Brain pericyte (primary cell): ENCODE measurements at places on chromosomes 5 and 9.

DNA sequence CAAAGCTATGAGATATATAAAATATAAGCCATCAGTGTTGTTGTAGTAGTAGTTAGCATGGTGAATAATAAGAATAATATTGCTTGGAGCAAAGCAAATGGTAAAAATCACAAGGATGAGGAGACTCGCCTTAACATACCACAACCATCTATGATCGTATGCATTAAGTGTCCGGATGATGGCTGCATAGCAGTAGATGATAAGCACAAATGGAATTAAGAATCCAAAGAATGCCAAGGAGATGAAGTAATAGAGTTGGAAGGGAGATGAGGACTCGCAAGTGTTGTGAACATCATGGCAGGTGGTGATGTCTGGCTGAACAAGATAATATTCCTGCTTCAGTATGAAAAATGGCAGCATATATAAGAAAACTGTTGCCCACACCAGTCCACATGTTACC lies 5.5 kb downstream of the F2RL2 start:
- no peak for DNase-seq

DNA sequence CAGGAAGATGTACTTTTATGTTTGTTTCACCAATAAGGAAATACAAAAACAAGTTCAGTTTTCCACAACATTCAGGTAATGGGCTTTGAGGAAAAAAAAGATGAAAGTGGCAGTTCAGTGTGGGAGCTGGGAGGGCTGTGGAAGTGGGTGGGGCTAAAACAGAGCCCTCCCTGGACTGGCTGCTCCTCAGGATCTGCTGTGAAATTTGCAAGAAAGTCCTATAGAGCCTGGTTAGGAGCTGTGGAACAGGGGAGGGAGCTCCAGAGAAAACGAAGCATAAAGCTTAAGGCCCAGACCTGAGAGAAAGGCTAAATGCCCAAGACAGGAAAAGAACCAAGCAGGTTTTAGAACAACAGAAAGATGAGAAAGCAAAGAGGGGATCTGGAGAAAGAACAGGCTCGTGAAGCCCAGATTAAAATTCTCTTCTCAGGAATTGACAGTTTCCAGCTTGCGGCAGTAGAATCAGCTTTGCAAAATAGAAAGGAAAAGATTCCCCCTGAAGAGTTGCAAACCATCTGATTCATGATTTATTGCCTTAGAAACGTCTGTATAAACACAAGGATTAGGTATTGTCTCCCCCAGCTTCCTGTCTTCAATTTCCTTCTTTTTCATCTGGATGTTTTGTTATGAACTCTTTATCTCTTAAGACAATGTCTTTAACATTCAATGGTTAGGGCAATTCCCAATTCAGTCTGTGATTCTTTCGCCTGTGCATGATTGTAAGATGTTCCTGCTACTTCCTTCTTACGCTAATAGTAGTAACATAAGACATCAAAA lies 26.3 kb upstream of the CRHBP start:
- no peak for DNase-seq

DNA sequence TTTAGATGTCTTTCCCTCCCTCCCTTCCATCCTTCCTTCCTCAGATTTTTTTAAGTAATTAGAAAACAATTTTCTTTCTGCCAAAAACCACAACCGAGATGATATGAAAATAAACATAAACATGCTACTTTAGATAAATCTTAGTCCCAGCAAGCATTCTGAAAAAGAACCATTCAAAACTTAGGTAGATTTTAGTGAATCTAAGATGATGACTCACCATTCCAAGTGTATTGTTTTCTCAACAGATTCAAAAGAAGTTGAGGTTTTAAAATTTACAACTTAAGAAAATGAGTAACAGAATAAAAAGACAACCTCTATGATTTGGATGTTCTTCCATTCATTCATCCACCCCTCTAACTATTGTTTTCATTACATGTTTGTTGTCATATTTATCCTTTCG lies 465.1 kb downstream of the PDE4D start:
- no peak for DNase-seq

- DNase-seq: no peak
These were observed 18.7 kb downstream of the INIP start for GRCh38 chr9:112699230-112699629.

- no peak for DNase-seq
These were observed 1172.5 kb downstream of the CDH12 start for GRCh38 chr5:21680641-21681040.

DNA sequence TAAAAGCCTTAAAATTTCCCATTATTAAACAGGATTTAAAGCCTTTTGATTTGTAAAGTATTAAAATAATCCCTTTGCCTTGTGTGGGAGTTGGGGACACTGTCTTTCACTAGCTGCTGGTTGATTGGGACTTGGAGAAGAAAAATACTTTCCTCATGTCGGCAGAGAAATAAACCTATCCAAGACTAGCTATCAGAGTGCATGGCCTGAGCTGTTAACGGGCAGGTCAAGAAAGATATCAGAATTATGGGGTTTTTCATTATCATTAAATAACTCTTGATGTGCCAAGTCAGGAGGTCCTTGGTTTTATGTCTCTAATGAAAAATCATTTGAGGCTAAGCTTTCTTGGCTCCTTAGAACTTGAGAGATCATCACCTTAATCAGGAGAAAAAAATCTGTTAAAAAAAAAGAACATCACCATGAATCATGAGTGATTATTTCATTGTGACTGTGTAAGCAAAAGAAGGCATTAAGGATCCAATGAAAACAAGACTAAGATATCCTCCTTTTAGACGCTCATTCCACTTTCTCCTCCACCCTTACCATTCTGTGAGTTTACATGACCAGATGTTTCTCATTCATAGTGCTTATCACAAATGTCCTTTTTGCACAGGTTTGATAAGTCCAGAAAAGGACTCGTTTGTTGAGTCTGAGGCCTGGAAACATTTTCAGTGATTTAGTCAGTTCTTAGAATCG lies 140.4 kb upstream of the EGFLAM start:
- DNase-seq: no peak

DNA sequence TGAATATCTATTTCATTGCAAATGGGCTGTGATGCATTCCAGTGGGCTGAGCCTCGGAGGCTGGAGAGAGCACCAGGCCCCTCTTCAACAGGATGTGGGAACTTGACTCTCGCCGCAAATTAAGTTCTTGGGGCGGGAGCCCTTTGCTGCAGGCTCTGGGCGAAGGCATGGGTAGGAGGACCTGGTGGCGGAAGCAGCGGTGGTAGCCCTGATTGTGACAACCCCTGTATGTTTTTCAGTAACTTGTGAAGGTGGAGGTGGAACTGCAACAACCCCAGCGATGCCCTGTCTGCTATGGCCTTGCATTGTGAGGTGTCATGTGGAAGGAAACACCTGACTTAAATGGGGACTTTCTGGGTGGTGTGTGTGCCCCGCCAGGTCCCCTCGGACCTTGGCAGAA lies 9.4 kb downstream of the FYB1 start:
- no peak for DNase-seq

- no peak for DNase-seq
These were observed 130.0 kb downstream of the PPP2R2B start for GRCh38 chr5:146748533-146748932.

DNA sequence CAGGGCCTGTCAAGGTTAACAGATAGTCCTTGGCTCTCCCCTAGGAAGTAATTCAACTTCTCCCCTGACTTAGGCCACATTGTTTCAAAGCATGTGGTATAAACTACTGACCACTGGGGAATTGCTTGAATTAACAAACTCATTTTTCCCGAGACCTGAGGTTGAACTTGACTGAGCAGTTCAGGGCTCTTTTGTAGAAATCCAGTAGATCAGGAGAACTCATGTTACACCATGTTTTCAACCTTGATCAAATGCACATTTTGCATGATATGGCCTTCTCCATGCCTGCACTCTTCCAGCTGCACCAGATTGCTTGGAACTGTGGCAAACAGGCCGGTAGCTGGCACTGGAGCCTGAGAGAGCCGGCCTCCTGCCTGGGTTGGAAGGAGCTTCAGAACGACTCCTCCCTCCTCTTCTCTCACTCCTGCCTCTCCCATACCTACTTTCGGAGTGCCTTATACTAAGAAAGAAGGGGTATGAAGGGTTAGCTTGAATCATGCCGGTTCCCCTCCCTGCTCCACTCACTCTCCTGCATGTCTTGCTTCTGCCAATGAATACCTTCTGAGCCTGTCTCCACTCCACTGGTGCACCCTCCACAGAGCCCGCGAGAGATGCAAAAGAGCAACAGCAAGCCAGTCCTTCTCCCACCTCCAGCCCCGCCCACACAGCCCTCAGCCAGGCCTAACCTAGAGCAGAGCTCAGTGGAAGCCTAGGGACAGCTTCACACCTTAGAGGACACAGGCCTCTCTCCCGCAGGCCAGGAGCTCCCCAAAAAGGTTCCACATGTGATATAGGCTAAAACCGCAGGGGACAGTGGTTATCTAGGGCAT lies 159.4 kb downstream of the MACROH2A1 start:
- peak; percentile 36 for DNase-seq

DNA sequence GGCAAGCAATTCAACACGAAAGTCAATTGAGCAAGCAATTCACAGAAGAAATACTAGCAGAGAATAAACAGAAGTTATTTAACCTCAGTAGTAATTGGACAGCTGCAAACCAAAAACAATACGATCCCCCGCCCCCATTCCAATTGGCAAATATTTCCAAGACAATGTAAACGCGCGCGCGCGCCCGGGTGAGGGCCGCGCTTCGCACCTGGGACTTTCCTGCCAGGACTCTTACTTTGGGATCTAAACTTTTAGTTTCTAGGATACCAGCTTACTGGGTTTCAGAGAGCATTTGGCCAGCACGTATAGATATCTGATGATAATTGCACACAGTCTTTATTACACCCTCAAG lies 8.6 kb downstream of the RUFY1 start:
- no peak for DNase-seq

GRCh38 chr5:133229931-133230664 lies 178.3 kb downstream of the HSPA4 start:
- no peak for DNase-seq

DNA sequence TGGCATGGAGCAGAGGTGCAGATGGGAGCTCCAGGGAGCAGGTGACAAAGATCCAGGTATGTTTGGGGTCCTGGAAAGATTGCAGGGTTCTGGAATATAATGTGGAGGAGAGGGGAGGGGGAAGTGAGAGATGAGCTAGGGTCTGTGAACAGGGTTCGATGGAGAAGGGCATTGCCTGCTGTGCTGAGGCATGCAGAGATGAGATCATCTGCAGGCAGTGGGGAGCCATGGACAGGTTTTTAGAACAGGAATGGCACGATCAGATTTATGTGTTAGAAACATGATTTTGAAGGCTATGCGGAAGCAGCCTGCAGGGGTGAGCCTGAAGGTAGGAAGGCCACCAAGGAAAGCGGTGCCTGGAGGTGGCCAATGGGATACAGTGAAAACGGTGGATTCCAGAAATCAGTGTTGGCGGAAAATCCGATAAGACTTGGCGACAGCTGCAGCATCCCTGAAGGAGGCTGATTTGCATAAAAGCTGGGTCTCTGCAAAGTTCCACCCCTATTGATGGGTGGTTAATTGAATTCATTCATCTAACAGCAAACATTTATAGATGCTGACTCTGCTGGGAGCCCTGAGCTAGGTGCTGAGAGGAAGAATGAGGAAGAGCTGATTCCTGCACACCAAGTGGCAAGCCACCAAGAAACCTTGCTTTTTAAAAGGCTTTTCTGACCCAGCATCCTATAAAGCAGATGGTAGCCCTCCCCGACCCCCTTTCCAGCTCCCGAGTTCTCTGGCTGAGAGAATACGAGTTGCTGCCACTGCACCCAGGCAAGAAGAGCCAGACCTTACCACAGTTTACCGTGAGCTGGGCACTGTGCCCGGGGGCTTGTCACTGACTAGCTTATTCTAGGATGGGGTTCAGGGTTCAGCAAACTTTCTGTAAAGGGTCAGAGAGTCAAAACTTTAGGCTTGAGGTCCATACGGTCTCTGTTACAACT lies 139.2 kb upstream of the SMIM23 start:
- DNase-seq: no peak

- no peak for DNase-seq
These were observed 324.8 kb downstream of the PRELID2 start for GRCh38 chr5:145510324-145510723.

DNA sequence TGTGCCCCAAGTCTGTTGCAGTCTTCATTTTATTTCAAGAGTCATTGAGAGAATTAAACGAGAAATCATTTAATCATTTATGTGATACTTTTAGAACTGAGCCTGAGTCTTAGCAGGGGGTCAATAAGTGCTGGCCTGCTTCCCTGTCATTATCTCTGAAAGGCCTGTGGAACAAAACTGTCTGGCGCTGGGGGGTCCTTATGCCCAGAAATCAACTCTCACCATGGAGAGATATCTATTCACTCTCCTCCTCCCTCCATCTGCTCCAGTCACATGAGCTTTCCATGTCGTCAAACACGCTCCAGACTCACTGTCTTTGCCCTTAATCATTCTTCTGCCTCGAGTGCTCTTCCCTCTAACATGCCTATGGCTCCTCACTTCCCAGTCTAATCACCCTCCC lies 136.8 kb downstream of the ESM1 start:
- DNase-seq: no peak

- DNase-seq: no peak
These were observed 1.3 kb downstream of the FGF10 start for GRCh38 chr5:44387921-44388320.

DNA sequence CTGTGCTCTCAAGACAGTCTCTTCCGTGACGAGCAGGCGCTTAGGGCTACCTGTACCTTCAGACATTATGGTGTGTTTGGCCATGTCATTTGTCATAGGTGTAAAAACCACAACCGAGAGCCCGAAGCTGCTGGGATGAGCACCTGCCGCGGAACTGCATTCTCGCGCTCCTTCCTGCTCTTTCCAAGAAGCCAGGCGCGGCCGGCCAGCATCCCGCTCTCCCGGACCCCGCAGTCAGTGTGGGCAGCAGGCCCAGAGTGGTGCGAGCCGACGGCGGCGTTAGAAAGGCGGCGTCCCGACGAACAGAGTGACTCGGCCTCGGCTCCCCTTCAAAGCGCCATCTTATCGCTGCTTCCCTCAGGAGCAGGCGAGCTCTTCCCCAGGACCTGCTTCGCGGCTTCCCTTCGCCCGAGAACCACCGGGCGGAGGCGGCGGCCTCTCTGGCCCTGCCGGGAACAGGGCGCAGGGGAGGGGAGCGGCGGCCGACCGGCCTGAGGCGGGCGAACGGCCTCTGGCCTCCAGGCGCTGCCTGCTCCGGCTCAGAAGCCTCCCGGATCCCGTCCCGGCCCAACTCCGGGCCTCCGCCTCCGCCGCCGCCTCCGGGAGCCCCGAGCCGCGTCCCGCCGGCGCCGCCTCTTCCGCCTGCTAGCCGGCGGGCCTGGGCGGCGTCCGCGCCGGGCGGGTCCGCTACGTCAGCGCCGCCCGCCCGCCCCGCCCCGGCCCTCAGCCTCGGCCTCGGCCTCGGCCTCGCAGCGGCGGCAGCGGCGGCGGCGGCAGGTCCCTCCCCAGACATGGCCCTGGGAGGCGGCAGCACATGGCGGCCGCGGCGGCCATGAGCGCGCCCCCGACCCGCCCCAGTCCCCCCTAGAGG lies at the start of gene FAM120A:
Gene FAM120A, plus strand, starts transcription at position 741 of the 871 bp plus-strand sequence. CDS start 231 bp downstream, outside the sequence.
- DNase-seq: peak; percentile 30

GRCh38 chr5:144983101-144983500 lies 812.4 kb downstream of the KCTD16 start:
- no peak for DNase-seq

- peak; percentile 37 for DNase-seq
These were observed 41.3 kb downstream of the PFDN1 start for GRCh38 chr5:140261403-140262171.

DNA sequence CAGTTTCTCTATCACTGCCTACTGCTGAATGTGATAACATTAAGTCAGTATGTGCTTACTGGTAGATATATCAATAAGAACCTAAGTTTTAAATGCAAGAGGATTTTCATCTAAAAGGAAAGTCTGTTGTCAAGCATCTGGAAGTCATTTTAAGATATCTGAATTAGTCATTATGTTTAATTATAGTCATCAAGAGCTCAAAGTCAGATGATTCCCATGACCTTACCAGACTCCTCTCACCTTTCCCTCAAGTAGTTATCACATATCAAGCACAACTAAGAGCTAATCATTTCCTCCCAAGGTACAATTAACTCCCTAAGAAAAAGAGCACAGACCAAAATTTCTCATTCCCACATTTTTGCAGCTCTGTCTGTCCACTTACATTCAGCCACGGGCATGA lies 45.5 kb downstream of the PUM3 start:
- DNase-seq: no peak
